ENCODE measurements at places on chromosomes 1 and 21. TPM values are rescaled to one million over a fixed set of nuclear protein-coding genes. Genes with fewer than 3 reads are reported as not detected.

NUF2 gene
- total RNA-seq: 1.1 TPM

TMEM69 gene
- total RNA-seq: 18.5 TPM

PLXNA2 gene
- 19.6 TPM for total RNA-seq

GJA9 gene
- total RNA-seq: not detected

ELAPOR1 gene
- not detected for total RNA-seq
